ENCODE measurements at places on chromosomes 11 and 22.

GRCh38 chr11:58003591-58003990 lies 20.1 kb upstream of the OR9Q1 start:
- DNase-seq, result no peak

GRCh38 chr11:70298243-70298915 lies 27.9 kb downstream of the PPFIA1 start:
- no peak for DNase-seq

GRCh38 chr22:49642331-49642730 lies 185.3 kb downstream of the BRD1 start:
- no peak for DNase-seq

DNA sequence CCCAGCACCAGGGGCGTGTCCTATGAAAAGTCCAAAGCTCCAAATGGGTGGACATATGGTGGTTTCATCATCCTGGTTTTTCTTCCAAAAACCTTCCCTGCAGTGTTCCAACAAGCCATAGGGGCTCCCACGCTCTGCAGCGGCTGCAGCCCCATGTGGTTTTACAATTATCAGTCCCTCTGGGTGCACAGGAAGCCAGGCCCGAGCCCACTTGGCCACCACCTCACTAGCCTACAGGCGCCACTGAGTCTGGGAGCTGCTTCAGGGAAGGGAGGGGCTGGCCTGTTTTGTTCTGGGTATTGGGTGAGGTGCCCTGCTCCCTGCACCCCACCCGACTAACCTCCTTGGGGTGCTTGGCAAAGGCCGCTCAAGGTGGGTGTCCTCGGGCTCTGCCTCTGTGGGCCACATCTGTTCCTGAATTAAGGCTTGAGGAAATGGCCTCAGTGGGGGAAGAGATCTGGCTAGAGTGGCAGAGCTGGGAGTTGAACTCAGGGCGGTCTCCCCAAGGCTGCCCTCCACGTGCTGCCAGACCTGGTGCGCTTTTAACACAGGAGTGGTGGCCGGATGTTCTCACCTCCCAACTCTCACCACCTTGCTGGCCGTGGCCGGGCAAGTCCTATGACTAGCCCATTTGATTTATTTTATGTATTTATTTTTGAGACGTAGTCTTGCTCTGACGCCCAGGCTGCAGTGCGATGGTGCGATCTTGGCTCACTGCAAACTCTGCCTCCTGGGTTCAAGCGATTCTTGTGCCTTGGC lies 5.3 kb upstream of the CDC42BPG start:
- no peak for DNase-seq

GRCh38 chr11:89660234-89660633 lies 49.9 kb upstream of the TRIM77 start:
- no peak for DNase-seq

GRCh38 chr11:20017320-20017719 lies 143.0 kb downstream of the DBX1 start:
- DNase-seq, result no peak

GRCh38 chr22:44440224-44441160 lies 57.5 kb downstream of the RTL6 start:
- no peak for DNase-seq
